ENCODE measurements at places on chromosomes 1 and 21.

GRCh38 chr1:24954631-24955030 lies 24.6 kb upstream of the RUNX3 start:
- no peak for DNase-seq

DNA sequence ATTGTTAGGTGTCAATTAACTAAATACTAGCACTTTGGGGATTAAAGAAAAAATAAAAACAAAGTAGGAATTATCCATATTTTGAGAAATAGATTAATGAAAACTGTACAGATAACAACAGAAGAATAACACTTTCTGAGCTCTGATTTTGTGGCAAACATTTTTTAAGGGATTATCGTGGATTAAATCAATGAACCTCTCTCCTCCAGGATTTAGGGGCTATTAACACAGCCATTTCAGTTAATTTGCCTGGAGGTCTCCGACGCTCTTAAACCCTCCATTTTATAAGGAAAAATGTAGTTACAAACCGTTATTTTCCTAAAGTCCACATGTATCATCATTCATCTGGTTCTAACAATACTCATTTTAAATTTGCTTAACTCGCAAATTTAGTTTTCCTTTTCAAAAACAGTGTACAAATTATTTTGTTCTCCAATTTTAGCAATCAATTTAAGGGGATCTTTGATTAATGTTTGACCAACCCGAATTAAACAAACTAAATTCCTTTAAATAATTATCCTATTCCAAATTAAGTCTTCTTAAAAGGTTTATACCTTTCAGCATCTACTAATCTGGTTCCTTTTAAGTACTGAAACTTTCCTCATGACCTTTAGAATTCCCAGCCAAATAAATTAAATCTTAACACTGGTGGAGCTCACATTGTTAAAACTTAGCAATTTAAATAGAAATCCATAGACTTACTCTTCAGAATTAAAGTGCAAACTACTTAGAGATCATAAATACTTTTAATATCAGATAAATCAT lies 30.7 kb upstream of the RNF187 start:
- no peak for DNase-seq

DNA sequence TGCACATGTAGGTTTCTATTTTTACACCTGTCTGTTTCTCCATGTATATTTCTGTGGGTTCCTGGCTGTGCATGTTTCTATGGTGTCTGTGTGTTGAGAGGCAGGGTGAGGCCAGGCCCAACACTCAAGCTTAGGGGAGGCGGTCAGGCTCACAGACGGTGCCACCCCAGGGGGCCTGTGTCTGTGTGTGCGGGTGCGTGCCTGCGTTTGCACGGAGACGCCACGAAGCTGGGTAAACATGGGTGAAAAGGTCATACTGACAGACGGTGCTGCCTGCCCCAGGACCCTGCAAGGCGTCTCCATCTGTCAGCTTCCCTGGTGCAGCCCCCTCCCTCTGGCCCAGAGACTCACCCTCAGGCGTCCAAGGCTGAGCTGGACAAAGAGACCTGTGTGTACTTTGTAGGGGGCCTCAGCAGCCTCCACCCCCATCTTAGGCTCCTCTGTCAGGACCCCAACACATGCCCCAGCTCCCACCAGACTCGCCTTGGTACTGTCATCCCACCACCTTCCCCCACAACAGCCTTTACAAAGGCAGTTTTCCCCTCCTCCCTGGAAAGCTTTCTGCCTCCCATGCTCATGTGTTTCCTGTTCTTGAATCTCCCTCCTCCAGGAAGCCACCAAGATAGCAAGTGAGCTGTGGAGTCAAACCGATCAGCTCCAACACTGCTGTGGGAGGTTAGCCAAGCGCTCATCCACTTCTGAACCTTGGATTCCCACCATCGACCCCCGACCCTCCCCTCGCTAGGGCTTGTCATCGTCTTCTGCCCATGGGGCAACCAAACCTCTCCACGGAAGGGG lies 34.1 kb downstream of the PTPRF start:
- no peak for DNase-seq

GRCh38 chr1:19372136-19372514 lies 60.0 kb downstream of the SLC66A1 start:
- DNase-seq = no peak

DNA sequence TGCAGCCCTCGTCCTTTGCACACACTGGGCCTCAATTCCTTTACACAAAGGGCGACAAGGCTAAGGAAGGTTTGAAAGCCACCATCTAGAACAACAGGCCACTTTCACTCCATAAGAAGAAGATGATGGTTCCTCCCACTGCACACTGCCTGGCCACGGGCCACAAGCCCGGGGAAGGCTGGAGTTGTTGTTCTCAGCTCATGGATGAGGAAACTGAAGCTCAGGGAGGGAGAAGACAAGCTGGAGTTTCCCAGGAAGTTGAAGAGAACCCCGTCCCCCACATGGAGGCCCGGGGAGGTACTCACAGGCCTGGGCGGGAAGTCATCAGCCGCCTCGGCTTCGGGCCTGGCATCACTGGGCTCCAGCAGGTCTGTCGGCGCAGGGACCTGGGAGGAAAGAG lies 24.6 kb upstream of the DDOST start:
- DNase-seq = no peak

All from GM04503 (cell line).